Stimulated activated CD4-positive, alpha-beta T cell treated with anti-CD3 and anti-CD28 coated beads, Interleukin-2, amount 100 ng/mL, for 24 hours (primary cell): ENCODE measurements at places on chromosomes 5 and 9.

- no peak for DNase-seq
Observed at GRCh38 chr5:153584126-153584959, 93.9 kb downstream of the GRIA1 start.

- no peak for DNase-seq
Observed at GRCh38 chr5:158876263-158876942, 223.3 kb downstream of the EBF1 start.

DNA sequence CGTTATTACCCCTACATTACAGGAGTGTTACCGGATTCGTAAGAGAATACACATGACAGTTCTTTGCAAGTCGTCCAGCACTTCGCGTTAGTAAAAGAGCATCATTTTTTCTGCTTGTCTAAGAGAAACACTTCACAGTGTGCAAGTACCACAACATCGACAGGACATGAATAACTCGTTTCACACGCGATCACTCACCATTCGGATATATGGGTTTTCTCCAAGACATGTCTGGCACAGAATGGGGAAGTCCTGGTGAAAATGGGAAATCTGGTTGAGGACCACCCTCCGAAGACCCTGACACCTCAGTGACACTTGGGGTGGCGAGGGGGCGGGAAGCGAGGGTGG lies 642 bp downstream of the RBM22 start:
- DNase-seq, result no peak

GRCh38 chr5:54959673-54960418 lies 25.5 kb downstream of the ESM1 start:
- DNase-seq, result peak; percentile 58

GRCh38 chr9:104287253-104287878 lies 193.3 kb downstream of the SMC2 start:
- no peak for DNase-seq

GRCh38 chr9:103193992-103194391 lies 198.9 kb downstream of the CYLC2 start:
- DNase-seq, result no peak

- no peak for DNase-seq
Observed at GRCh38 chr5:153671653-153672346, 181.3 kb downstream of the GRIA1 start.

DNA sequence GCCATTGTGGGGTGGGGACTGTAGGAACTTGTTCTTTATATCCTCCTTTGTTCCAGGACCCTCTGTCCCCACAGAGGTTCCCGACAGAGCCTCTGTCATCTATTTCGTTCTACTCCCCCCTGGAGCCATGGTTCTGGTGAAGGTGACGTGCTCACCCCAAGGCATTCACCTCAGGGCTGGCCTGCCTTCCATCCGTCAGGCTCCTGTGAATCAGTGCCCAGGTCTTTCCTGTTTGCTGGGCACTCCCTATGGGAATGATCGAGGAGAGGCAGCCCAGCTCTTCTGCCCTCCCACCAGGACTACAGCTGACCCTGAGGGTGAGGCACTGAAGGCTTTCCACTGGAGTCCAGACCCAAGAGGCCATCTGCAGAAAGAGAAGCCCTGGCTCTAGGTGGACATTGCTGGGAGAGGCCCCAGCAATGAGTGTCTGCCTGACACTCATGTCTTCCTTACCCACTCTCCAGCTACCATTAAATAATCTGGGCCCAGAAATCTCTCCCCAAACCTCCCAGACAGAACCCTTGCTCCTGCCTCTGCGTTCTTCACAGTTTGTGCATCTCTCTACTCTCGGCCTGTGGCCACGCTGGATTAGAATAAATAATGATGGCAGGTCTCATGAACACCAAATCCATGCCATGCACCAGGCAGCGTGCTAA lies 214.2 kb downstream of the FSTL4 start:
- DNase-seq, result no peak

DNA sequence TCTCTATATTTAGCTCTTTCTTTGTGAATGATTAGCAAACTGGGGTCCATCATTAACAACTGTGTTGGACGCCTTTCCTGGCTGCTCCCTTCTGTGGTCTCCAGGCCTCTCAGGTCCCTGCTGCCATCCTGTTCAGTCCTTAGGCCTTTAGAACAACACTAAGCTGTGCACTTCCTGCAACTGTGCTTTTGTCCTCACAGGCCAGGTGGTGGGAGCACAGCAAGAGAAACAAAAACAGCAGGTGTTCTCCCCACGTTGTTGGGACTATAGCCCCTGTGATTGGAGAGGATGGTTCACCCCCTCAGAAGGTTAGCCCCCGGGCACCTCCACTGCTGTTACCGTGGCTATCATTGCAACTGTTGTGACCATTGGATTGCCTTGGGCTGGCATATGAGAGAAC lies 41.7 kb upstream of the CLINT1 start:
- no peak for DNase-seq

GRCh38 chr5:122367456-122367855 lies 55.4 kb downstream of the SNCAIP start:
- no peak for DNase-seq

DNA sequence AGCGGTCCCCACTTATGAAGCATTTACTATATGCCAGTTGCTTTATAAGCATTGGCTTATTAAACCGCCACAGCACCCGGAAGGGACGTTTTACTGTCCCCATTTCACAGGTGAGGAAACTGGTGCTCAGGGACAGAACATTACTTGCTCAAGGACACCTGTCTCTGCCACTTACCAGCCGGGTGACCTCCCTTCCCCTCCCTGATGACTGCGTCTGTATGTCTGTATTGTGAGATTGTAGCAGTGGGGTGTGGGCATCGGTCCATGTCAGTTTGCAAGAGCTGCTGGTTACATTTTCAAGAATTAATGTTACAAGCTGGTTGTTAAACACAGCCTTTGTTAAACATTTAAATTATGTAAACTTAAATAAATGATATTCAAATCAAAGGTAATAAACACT lies 77.6 kb upstream of the LMX1B start:
- no peak for DNase-seq

DNA sequence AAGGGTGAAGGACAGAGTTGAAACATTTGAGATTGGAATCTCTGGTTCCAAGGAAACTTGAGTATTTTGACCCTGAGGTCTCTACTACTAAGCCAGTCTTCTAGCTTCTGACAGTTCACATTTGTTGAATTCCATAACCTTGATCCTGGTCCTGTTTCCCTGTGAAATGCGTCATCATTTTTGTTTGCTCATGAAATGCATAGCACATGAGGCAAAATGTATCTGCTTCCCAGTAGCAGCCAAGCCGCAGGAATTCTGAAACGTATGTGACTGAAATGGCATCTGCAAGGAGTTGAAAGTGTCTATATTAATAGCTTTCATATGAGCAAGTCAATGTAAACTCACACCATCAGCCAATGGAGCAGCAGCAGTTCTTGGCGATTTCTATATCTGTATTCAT lies 307.9 kb downstream of the CSNK1G3 start:
- DNase-seq, result no peak
